ENCODE measurements at places on chromosomes 5 and 9.

DNA sequence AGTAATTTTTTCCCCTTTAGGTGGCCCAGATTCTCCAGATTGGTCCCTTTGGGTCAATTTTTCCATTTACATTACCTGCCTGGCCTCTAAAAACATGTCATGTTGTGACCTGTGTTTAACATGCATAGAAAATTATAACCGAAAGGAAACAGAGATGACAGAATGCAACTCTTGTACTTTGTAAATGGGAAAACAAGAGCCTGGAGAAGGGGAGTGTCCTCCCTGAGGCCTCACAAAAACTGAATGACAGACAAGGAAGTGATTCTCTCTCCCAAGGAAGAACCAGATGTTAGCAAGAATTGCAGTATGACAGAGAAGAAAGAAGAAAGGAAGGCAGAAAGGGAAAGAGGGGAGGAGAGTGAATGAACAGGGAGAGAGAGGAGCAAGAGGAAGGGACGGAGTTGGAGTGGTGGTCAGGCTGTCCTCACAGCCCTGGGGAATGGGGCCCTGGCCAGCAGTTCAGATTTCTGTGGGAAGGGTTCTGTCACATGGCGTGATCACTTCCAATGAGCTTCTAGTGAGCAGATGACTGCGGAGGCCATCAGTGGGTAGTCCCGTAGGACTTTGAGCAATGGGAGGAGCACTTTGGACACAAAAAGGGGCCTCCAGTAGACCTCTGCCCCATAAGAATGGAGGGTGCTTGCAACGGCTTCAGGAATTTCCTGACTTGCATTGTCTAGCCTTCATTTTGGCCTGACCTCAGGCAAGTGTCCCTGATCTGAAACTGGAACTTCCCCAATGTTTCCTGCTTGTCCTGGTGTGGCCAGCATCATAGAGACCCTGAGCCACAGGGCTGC lies 31.6 kb downstream of the ABLIM3 start:
- no peak for DNase-seq

- no peak for DNase-seq
These were observed 779.4 kb downstream of the SEMA5A start for GRCh38 chr5:8766448-8766847.

DNA sequence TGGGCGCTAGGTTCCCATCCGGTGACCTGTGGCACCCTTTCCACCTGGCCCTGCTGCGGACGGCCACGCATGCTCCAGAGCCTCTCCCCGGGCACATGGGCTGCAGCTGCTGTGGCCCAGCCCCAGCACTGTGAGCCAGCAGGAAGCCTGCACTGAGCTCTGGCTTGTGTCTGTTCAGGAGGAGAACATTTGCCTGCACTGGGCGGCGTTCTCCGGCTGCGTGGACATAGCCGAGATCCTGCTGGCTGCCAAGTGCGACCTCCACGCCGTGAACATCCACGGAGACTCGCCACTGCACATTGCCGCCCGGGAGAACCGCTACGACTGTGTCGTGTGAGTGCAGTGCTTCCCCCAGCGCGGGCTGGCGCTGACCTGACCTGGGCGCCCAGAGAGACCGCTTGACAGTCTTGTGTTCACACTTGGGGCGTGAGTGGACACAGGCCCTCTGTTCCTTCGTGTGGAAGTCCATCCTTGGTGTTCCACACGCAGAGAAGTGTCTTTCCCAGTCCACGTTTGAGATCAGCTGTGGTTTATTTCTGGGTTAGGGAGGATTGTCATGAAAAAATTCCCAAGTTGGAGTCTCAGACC lies 66.2 kb upstream of the CACNA1B start:
- DNase-seq: no peak

DNA sequence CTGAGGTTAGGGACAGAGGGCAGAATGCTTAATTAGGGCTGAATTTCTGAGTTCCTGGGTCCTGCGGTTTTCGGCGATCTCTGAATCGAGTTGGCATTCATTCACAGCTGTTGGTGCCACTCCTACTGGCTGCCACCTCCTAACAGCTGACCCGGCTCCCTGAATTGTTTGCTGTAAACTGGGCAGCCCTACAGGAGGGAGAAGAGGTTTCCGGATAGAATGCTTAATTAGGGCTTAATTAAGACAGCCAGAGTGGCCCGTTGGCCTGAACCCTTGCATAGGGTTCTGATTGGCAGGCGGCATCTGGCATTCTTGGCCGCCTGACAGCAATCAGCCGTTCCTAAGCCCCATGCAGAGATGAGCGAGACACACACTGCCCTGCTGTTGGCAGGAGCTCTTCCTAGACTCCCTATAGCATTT lies 25.7 kb downstream of the FRMPD1 start:
- peak; percentile 61 for DNase-seq

DNA sequence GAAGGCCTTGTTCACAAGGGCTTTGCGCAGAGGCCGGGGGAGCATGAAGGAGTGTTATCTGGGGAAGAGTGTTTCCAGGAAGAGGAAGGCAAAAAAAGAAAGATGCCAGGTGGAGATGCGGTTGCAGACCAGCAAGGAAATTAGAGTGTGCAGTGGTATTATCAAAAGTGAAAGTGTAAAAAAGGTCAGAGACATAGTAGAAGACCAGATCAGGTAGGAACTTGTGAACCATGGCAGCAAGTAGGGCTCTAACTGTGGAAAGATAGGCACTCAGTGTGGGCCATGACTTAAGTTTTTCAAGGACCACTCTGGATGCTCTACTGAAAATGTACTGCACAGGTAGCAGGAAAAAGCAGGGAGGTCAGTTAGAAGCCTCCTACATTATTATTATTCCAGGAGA lies 90.1 kb upstream of the SPOCK1 start:
- no peak for DNase-seq

DNA sequence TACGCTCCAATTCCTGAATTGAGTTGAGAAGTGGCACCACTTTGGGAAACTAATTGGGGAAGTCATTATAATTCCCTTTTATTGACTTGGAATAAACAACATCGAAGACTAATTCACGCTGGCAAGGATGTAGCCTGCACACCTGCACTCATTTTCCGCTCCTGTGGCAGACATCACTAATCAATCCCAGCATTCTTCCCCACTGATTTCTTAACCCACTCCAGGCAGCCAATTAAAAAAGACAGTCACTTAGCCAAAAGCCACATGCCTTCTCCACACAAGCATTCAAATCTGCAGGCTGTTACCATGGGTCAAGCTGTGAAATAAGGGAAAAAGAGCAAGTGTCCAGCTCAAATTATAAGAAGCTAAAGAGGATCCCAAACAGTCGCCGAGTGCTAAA lies 68.2 kb upstream of the HRH2 start:
- no peak for DNase-seq

DNA sequence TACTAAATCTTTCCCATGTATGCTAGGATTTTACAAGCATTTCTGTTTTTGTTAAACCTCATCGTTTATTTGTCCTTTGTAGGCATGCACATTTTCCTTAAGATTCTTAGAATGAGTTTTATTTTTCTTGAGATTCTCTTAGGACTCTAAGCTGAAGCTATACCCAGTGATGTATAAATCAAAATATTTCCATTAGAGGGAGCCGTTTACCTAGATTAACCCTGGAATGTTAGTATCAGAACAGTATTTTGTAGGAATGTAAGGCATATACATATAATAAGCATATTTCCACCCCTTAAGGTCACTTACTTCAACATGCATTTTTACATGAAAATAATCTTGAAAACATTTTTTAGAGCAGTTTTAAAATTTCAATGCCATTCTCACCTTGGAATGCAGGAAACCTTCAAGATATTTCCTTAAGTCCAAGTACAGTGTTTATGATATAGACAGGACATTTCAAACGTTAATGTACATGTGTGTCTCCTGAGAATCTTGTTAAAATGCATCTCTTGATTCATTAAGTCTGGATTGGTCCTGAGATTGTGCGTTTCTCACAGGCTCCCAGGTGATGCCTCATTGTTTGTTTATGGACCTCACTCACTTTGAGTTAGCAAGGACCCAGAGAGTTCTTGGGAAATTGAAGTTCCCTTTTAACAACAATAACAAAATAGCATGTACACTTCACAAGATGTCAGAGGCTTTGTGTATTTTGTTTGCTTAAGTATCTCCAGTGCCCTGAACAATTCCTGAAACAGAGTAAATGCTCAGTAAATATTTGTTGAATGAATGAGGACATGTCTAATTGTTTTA lies 34.9 kb upstream of the FCHO2 start:
- no peak for DNase-seq

DNA sequence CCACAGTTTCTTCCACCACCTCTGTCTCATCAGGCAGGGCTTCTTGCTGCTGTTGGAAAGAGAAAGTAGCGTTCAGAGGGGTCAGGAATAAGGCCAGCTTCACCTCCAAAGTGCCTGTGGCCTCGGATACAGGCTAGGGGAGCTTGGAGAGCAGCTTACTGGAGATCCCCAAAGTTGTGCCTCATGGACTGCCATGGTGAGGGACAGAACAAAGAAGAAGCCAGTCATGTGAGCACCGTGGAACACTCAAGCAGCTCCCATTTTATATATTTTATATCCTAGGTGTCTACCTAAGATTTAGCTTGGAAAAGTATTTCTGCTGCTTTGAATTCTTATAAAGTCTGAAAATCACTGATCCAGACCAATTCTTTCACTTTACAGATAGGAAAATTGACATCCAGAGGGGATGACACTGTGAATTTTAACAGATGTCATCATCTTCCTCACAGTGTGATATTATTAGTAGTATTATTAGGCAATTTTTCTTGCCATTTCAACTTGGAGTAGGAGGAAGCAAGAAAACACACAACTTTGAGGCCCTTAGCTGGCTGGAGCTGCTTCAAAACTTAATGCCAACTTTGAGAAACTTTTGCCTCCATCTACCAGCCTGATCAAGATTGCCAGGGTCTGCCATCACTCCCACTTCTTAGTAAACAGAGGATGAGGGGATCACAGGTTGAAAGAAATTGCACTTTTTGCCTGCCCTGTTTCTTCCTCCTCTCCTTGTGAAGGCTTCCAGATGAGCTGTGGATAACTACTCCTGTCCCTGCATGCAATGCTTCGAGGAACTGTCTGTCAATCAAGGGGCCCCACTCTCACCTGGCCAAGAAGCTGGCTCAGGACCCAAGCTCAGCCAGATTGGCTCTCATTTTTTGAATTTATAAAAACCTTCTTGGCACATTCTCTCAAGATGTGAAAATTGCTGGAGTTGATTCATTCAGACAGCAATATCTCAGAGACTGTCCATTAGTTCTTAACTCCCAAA lies 11.8 kb downstream of the SPARC start:
- DNase-seq: no peak

DNA sequence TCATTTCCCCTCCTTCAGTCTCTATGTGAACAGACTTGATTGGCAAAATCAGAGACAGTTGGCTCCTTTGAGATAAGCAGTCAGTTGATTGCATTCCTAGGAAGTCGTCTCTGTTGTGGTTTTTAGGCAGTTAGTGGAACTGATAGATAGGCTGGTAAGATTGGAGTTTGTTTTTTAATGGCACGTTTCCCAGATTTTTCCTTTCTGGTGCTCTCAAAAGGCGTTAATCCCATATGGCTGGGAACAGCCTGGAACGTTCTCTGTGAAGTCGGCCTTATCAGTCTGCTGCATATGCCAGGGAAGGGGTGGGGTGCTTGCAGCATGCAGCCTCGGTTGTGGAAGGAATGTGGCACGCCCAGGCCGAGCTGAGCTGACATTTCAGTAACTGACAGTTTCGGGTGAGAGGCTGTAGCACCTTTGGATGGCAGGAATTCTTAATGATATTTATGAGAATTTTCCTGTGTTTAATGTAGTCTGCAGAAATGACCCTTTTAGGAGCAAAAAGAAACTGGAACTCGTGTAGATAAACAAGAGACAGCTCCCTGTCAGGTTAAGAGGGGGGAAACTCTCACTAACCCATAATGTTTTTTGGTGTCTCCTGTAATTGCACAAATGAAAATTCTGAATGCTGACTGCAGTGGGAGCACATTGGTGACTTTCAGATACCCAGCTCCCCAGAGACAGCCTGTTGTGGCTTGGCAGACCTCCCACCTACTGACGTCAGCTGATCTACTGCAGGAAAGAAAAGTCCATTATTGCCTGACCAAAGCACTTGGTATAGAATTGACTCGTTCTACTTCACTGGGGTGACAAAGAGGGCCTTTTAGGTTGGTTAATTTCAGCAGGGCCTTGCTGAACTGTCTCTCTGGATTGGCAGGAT lies 6.3 kb downstream of the SPTAN1 start:
- peak; percentile 88 for DNase-seq

GRCh38 chr5:40999966-41000365 lies 71.2 kb downstream of the MROH2B start:
- no peak for DNase-seq

DNA sequence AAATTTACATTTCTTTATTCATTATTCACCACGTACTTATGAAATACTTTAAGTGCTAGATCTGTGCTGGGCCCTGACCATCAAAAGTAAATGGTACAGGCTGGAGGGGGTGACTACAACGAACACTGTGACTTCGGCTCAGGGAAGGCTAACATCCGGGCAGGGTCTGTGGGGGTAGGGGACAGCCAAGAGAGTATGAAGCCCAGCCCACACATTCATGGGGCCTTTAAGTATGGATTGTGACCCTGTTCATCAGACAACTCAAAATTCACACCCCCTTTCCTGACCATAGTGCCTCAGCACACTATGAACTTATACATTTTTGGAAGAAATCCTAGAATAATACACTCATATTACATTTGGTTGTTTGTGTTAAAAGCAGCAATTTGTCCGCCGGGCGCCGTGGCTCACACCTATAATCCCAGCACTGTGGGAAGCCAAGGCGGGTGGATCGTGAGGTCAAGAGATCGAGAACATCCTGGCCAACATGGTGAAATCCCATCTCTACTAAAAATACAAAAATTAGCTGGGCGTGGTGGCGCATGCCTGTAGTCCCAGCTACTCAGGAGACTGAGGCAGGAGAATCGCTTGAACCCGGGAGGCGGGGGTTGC lies 33.3 kb downstream of the MORN5 start:
- no peak for DNase-seq

DNA sequence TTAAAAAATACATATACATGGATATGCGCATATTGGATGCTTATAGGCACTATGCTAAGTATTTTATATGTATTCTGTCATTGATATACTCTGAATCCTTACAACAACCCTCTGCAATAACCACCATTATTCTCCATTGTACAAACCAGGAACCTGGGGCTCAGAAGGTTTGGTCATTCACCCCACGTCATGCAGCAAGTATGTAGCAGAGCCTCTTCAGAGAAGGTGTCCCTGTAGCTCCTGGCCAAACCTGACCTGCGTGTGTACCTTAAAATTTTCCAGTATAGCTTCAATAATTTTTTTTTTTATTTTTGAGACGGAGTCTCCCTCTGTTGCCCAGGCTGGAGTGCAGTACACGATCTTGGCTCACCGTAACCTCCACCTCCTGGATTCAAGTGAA lies 51.9 kb downstream of the MFAP3 start:
- no peak for DNase-seq

DNA sequence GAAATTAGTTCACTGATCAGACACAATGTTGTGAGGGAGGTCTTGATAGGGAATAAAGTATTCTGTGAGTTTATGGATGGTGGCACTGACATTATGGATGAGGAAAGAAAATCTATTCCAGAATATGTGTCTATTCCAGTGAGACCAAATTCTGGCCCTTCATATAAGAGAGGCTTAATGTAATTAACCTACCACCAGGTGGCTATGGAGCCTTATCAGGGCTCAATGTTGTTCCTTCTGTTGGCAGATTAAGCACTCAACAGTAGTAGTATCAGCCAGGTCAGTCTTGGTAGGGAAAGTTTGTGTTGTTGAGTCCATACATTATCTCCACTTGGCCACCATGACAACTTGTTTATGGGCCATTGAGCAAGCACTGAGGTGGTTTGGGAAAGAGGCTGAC lies 41.7 kb upstream of the BARX1 start:
- DNase-seq: no peak

All from midbrain (tissue), 1 donor.